NCI-H1694 treated with DMSO at 0.1 percent for 48 hours (cell line): ENCODE measurements at places on chromosomes 1 and 21.

DNA sequence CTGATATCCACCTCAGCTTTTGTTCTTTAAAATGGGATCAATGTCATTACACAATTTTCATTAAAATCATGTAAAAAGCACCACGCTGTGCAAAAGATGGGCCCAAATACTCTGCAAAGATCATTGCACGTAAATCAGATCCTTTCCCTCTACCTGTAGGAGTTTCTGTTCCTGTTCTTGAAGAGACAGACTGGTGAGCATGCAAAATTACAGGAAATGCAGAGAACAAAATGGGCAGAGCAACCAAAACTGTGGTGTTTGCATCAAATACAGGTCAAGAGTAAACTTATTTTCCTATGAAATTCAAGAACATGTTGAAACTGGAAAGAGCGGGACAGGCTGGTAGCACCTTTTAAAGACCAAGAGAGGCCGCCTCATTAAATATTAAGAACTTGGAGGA, 294.9 kb upstream of the ADGRL2 start:
- DNase-seq: no peak

DNA sequence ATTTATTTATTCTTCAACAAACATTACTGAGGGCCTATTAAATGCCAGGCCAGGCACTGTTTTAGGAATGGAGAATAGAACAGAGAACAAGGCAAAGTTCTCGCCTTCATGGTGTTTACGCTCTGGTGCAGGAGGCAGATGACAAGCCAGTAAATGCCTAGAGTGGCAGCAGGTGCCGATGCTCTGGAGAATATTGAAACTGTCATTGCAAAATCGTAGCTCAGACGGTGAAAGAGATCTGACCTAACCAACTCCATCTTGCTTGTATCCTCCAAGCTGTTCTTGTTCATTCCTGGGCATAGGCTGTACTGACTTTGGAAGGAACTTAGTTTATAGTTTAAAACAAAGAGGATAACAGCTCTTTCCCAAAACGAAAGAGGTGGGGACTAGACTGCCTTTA, 13.5 kb upstream of the ENO1 start:
- no peak for DNase-seq

DNA sequence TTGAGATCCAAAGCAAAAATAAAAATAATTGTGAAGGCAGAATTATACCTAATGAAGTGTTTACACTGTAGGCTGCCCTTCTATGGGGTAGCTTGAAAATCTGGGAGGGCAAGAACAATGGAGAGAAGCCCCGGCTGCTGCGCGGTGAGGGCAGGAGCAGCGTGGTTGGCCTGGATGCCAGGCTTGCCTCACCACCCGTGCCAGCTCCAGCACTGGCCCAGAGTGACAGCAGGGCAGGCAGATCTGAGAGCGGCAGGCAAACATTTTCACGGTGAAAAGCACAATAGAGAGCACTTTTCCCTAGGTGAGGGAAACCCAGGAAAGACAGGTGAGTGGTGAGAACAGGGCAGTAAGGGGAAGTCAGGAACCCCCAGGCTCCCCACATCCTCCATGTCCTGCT, 1.4 kb downstream of the PROK1 start:
- DNase-seq: no peak

GRCh38 chr21:42320791-42321190, 5.6 kb upstream of the TFF3 start:
- no peak for DNase-seq

DNA sequence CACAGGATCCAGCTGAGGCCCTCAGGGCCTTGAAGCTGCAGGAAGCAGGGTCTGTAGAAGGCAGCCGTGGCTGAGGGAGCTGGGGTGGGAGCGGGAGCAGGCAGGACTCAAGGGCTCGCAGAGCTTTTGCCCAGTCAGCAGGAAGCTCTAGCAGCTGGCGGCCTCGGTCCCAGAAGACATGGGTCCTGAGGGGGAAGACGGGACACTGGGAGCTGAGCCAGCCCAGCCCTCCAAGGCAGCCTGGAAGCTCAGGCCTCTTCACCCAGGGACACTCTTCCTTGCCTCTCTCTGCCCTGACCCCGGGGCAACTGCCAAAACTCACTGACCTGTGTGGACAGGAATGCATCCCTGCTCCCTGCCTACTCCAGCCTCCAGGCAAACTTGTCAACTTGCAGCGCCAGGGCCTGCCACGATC, 8.9 kb downstream of the ADGRB2 start:
- no peak for DNase-seq

- peak; percentile 83 for DNase-seq
These were observed 207.8 kb downstream of the SLC45A1 start for GRCh38 chr1:8525558-8526275.

GRCh38 chr1:39642796-39643195, 3.4 kb upstream of the HEYL start:
- no peak for DNase-seq

GRCh38 chr1:153760440-153760839, 14.8 kb upstream of the SLC27A3 start:
- no peak for DNase-seq

- DNase-seq: peak; percentile 92
These were observed 49.1 kb upstream of the DMRTB1 start for GRCh38 chr1:53410100-53410541.

GRCh38 chr1:33348676-33349080, 27.8 kb upstream of the A3GALT2 start:
- DNase-seq: no peak

GRCh38 chr21:44996983-44997936, 57.4 kb downstream of the SLX9 start:
- DNase-seq: no peak

- peak; percentile 40 for DNase-seq
These were observed 61.6 kb downstream of the KIF14 start for GRCh38 chr1:200558866-200559459.

GRCh38 chr1:176987016-176987415, 177.5 kb downstream of the ASTN1 start:
- no peak for DNase-seq

DNA sequence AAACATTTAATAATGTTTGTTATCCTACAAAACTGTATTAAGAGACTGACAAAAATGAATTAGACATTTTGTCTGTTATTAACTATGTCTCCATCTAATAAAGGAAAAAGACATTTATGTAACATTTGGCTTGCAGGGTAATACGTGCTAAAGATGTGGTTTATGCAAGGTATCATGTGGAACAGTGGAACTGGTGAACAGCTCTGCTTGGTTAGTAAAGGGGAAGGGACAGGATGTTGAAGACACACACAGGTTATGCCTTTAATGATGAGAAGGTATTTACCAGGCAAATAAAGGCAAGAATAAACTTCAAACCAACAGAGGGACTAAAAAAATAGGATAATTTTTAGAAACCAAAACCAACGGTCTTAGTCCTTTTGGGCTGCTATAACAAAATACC, 93.1 kb downstream of the UCHL5 start:
- no peak for DNase-seq

- DNase-seq: no peak
These were observed 89.4 kb upstream of the IPO9 start for GRCh38 chr1:201739492-201740085.

GRCh38 chr1:233081735-233082134, 131.3 kb downstream of the NTPCR start:
- DNase-seq: no peak

DNA sequence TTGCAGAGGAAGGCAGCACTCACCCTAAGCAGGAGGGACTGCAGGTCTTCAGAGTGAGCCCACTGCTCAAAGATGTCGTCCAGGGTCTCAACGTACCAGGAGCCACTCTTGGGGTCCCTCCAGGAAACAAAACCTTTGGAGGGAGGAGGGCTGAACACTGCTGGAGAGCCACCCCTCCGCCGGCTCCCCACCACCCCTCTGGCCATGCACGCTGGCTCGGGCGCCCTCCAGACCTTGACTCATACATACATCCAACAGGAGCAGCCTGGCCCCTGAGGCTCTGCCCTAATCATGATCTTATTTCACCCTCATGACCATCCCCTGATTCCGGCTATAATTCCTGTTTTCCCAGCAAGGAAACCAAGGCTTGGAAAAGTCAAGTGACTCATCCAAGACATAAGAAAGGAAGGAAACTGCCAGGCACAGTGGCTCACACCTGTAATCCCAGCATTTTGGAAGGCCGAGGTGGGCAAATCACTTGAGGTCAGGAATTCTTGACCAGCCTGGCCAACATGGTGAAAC, 18.0 kb downstream of the CELA2B start:
- no peak for DNase-seq

GRCh38 chr1:199821029-199821779, 206.3 kb upstream of the NR5A2 start:
- no peak for DNase-seq

DNA sequence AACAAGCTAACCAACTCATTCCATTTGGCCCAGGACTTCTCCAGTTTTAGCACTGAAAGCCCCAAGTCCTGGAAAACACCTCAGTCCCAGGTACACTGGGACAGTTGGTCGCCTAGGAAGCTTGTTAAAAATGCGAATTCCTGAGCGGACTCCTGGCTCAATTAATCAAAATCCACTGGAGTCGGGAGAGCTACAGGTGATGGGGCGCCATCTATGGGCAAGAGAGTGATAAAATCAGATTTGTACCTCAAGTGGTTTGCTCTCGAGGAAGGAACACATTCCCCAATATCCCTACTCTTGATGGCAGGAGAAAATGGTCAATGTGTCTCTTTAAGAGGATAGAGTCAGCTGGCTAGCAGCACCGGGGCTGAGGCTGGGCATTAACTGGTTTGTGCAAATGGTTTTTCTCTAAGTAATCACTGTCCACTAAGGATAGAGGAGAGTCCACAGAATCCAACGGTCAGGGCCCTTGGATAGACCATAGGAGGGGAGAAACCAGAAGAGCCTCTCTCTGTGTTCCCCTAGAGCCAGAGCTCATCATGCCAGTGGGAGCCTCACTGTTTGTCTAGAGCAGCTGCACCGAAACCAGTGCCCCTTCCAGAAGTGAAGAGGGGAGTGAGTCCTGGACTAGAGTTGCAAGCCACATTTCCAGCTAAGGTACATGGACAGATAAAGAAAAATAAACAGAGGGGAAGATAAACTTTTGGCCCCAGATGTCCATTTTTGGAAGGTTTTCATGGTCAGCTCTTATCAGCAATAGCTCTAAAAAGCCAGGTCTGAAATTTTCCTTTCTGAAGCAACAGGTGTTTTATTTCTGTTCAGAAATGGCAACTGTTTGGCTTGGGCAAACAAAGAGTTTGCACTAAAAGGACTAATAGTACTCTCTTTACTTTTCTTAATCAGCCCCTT, 148.5 kb downstream of the TENT5C start:
- DNase-seq: peak; percentile 52

GRCh38 chr1:182054698-182055326, 6.7 kb downstream of the ZNF648 start:
- peak; percentile 32 for DNase-seq

GRCh38 chr1:72010094-72010431, 272.3 kb downstream of the NEGR1 start:
- DNase-seq: no peak

- no peak for DNase-seq
These were observed 126.3 kb downstream of the PLPP3 start for GRCh38 chr1:56453016-56453415.

GRCh38 chr1:31753707-31754349, 10.3 kb downstream of the ADGRB2 start:
- DNase-seq: peak; percentile 76

DNA sequence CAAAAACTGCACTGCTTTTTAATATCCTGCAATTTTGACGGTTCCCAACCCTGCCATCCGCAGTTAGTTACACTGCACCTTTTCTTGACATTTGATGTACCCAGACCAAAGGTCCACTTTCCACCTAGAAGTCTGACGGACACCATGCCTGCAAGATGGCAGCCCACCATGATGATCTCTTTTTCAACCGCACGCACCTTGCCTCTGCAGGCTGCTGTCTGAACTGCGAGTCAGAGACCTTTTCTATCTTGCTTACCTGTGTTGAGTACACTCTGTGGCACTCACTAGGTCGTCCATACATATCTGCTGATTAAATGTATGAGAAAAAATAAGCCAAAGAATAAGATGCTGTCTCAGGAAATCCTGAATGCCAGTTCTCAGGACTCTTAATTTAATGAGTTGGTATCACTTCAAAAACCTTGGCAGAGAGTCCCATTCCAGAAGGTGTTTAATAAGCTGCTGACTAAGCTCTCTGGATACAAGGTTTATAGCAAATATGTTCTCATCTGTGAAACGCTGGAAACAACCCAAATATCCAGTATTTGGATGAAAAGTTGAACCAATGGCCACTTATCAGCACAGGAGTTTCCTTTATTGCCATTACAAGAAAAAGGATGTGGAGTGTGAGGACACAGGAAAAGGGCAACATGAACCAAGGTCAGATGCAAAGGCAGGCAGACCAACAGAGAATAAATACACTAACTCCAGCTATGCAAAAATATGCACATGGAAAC, 37.9 kb downstream of the GNG12 start:
- no peak for DNase-seq

- no peak for DNase-seq
These were observed 9.6 kb upstream of the TRNP1 start for GRCh38 chr1:26983863-26984262.

DNA sequence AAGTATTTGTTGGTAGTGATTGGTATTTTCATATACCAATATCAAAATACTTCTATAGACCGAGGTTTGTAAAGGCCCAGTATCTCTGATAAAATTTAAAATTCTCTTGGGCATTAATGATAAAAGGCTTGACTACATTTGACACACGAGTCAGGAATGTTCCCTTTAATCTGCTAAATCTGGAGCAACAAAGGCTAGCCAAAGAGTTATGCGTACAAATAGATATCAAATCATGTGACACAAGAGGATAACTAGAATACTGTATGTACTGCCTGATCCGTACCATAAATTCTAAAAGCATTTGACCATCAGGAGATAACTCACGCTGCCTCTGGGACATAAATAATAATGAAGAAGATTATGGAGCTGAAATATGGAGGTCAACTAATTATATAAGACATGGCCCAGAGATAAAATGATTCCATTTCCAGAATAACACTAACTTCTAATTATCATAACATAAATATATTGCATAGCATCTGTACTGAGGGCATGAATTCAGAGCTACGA, 64.2 kb upstream of the SH3GLB1 start:
- DNase-seq: no peak

GRCh38 chr1:18778437-18778836, 81.0 kb downstream of the TAS1R2 start:
- no peak for DNase-seq
